ENCODE measurements at places on chromosomes 4 and X.

- DNase-seq: no peak
These were observed 672.2 kb downstream of the KCTD8 start for GRCh38 chr4:43776371-43776770.

DNA sequence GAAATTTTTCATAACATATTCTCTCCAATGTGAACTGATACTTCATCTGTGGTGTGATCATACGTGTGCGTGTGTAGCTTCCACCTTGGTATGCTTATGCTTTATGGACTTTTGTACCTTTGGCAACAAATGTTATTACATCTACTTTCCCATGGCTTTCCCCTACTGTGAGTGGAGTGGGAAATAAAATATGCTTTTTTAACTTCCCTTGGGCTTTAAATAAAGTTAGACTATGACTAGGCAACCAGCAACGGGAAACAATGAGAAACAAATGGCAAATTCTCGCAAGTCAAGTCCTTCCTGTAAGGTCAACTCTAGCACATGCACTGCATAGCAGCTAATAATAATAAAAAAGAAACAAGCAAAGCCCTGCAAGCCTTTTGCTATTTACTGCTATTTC, 205.0 kb upstream of the PDE5A start:
- peak; percentile 18 for DNase-seq

DNA sequence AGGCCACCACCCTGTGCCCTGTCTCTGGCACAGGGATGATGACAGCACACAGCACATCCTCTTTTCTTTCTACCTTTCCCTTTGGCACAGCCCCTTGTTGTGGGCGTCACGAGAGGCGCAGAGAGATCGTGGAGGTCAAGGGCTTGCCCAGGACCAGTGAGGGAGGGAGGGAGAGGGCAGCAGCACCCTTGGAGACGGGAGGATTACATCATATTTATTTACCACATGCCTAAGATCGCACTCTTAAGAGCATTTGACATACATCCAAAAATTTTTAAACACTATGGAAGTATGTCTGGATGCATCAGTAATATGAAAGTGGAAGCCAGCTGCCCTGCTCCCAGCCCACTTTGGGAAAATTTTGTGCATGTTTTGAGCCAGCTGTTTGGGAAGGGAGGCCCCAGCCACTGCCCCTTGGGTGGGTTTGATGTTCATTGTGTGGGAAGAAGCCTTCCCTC, 12.7 kb downstream of the WFS1 start:
- peak; percentile 10 for DNase-seq

GRCh38 chr4:17142232-17142711, 243.8 kb upstream of the LDB2 start:
- DNase-seq: peak; percentile 100

DNA sequence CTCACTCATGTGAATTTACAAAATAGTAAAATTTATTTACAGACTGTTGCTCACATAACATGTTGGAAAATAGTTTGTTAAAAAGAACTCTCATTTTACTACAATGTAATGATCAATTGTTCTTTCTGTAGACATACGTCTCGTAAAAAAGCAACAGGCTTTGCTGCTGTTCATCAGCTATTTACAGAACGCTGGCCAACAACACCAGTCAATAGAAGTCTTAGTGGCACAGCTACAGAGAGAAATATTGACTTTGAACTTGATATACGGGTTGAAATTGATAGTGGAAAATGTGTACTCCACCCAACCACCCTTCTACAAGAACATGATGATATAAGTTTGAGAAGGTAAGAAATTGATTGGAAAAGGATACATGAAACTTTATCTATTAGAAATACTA, 47.6 kb upstream of the ADAD1 start:
- no peak for DNase-seq

- no peak for DNase-seq
These were observed 10.3 kb downstream of the MRPL1 start for GRCh38 chr4:77872723-77873445.

DNA sequence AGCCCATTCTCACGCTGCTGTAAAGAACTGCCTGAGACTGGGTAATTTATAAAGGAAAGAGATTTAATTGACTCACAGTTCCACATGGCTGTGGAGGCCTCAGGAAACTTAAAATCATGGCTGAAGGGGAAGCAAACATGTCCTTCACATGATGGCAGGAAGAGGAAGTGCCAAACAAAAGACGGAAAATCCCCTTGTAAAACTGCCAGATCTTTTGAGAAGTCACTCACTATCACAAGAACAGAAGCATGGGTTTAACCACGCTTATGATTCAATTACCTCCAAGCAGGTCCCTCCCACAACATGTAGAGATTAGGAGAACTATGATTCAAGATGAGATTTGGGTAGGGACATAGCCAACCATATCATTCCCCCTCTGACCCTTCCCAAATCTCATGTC, 335.5 kb downstream of the IL15 start:
- DNase-seq: no peak

GRCh38 chr4:95431678-95432077, 117.1 kb downstream of the UNC5C start:
- DNase-seq: no peak

GRCh38 chr4:57403591-57403990, 293.4 kb upstream of the IGFBP7 start:
- no peak for DNase-seq

DNA sequence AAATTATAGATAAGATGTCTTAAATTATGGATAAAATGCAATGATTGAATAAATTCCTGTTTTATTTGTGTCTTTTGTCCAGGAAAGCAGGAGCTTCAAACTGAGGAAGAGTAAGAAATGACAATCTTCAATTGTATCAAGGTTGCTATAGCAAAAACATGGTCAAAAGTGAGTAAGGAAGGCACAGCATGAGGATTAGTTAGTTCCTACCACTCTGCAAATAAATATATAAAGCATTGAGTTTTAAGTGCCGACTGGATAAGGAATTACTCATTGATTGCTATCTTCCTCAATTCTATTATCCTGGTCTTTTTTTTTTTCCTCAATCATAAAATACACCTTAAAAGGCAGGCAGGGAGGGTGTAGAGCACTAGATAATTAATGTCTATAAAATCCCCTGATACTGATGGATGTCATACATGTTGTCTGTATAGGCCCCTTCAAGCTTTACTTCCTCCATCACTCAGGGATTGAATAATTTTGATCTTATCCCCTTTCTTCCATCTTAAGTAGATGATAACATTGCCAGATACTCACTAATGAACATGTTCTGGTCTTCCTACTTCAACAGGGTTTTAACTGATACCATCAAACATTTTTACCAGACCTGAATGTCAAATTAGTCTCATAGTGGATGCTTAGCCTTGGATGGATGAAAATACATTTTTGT, 86.6 kb downstream of the MID1 start:
- DNase-seq: no peak

GRCh38 chr4:52588097-52588496, 71.0 kb downstream of the USP46 start:
- DNase-seq: no peak

DNA sequence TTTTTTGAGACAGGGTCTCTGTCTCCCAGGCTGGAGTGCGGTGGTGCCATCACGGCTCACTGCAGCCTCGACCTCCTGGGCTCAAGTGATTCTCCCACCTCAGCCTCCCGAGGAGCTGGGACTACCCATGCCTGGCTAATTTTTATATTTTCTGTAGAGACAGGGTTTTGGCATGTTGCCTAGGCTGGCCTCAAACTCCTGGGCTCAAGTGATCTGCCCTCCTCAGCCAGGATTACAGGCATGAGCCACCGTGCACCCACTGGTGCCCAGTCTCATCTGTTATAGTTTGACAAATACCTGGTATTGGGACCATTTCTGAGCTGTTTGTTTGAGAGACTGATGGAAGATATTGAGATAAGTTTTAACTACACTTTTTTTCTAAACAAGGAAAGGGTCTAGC, 57.5 kb upstream of the SMIM10 start:
- DNase-seq: no peak
